Stimulated activated CD8-positive, alpha-beta memory T cell treated with anti-CD3 and anti-CD28 coated beads, Interleukin-7, amount 100 ng/mL, for 4 hours (primary cell): ENCODE measurements at places on chromosomes 2 and 18.

DNA sequence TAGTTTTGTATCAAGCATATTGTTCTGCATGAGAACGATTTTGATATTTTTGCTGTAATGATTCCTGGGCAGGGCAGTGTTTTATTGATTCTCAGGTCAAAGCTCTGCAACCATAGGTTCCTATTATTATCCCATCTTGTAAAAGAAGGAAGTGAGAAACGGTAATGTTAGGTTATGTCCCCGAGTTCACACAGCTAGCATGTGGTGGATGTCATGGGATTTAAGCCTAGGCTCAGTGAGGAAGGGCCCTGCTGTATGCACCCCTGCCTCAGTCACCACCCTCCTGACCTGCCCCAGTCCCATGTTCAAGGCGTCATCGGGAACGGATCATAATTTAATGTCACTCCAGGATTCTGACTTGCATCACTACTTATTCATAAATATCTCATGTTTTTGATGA lies 10.7 kb downstream of the ACP1 start:
- no peak for DNase-seq

DNA sequence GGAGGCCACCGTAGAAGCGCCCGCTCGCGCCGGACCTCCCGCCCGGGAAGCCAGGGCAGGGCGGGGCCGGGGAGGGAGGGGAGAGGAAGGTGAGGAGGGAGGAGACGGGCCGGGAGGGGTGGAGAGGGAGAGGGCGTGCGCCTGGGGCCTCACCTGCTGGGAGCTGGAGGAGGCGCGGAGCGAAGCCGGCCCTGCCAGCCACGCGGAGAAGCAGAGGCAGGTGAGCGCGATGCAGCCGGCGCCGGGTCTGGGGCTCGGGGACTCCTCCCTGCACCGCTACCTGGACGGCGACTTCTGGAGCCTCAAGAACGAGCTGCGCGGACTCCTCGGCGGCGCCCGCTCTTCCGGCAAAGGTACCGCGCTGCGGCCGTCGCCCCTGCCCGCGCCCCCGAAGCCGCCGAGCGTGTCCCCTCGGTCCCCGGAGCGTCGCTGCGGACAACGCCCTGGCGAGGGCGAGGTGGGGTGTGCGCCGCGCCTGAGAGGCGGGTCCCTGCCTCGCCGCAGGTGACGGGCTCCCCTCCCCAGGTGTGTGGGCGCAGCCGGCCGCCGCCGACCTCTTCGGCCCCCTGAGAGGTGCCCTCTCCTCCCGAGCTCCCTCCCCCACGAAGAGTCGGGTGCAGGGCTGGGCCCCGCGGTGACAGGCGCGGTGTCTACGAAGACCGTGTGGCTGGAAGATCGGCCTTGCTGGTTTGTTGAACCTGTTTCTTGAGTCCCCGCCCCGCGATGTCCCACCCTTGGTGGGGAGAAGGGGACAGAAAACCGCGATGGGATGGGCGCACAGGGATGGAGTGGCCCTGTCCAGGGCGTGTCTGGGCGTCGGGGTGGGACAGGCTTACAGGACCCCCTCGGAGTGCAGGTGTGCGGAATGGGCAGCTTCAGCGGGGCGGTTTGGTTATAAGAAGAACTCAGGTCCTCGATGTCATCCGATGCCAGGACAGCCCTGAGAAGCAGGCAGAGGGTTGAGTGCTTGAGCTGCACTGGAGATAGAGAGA lies at the start of gene ACOXL:
ACOXL (plus strand) TSS at position 152 of the 992 bp plus-strand sequence. CDS start 35,817 bp downstream, outside the sequence.
- DNase-seq = no peak

DNA sequence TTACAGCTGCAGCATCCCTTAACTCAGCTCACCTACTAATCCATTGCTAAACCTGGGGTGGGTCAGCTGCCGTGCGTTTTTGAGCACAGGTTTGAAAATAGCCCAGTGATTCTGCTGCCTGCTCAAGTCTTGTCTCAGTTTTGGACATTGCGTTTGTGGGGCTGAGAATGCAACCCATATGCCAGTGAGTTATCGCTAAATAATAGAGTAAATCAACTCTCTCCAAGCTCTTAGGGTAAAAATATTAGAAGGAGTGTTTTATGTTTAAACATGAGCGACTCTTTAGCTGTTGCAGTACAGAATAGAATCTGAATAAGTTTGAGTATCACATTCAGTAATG lies 2.1 kb downstream of the TSHZ1 start:
- no peak for DNase-seq

GRCh38 chr2:49656853-49657252 lies 502.5 kb upstream of the FSHR start:
- DNase-seq = no peak

GRCh38 chr2:40403233-40403836 lies 48.6 kb downstream of the SLC8A1 start:
- DNase-seq = no peak

- peak; percentile 79 for DNase-seq
Observed at GRCh38 chr2:240624950-240625621, at the start of gene GPR35. Gene GPR35 (plus strand): TSS chr2:240625480. CDS start chr2:240629953, 4,473 bp downstream.

DNA sequence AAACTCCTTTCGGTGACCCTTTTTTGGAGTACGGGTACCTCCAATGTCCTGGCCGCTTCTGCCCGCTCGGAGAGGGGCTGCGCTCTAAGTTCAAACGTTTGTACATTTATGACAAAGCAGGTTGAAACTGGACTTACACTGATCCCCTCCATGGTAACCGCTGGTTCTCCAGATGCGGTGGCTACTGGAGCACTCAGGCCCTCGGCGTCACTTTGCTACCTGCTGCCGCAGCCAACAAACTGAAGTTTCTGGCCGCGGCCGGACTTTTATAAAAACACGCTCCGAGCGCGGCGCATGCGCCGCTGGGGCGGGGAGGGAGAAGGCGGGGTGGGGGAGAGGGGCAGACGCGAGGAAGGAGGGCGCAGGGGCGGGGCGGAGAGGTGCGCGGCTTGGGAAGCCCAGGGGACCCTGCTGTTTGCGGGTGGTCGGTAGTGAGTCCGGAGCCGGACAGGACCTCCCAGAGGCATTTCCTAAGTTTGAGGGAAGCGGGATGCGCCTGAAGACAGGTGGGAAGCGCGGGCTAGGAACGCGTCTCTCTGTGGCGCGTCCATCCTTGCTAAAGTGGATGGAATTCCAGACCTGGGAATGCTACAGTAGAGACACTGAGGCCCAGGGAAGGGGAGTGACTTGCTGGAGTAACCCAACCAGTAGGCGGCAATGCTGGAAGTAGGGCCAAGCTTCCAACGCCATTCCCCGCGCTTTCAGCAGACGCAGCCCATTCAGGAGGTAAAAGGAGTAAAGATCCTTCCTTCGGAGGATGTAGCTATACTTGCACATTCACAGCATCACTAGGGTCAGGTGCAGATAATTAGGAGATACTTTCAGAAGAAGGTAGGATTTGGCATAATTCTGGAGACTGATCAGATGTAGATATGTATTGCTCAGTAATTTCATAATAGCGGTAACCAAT lies at the start of gene CXCR4:
CXCR4 (minus strand) TSS at position 241 of the 910 bp plus-strand sequence; CDS start at position 152, 89 bp downstream.
- DNase-seq = peak; percentile 80

DNA sequence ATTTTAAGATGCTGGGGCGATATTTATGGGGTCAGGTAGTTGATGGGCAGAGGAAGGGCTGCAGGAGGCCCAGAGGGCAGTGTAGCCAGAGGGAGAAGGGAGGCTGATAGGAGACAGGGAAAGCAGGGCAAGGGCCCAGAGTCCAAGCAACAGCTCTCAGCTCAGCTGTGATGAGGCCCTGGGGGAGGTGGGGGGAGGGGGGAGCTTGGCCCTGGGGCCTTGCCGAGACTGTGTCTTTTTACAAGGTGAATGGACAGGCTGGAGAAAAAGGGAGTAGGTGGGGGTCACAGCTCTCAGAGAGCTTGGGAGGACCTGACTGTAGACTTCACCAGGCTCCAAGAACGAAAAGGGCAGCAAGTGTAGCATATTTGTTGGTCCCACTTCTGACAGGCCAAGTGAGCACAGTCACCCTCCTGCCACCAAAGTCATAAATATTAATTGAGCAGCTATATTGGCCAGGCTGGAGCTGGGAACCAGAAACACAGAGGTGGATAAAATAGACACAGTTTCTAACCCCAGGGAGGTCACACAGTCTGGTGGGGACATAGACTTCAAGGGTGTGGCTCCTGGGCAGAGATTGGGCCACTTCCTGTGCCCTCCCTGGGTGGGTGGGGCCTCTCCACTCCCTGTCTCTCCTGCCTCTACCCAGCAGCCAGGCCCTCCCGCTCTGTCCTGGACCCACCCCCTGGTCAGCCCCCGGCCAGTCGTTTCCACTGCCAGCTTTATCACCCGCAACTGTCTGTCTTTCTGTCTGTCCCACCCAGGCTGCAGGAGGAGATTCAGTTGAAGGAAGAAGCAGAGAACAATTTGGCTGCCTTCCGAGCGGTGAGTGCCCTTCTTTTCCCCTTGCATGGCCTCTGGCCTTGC lies 1.4 kb downstream of the DES start:
- no peak for DNase-seq
